ENCODE measurements at places on chromosomes 4 and X.
A peak's percentile ranks its signal among the peaks of the same experiment; 100 is the strongest.

- no peak for DNase-seq
Measured at GRCh38 chr4:169594560-169595195, 17.7 kb downstream of the NEK1 start.

GRCh38 chrX:2627272-2627867 lies 63.7 kb upstream of the CD99 start:
- DNase-seq = no peak

- DNase-seq = peak; percentile 57
Measured at GRCh38 chr4:88672987-88673386, 24.6 kb downstream of the NAP1L5 start.

GRCh38 chrX:118726396-118726795 lies 1.0 kb upstream of the IL13RA1 start:
- DNase-seq = no peak

GRCh38 chrX:14963447-14964236 lies 90.4 kb downstream of the MOSPD2 start:
- no peak for DNase-seq

GRCh38 chr4:123383566-123383965 lies 13.0 kb upstream of the SPRY1 start:
- DNase-seq = no peak

DNA sequence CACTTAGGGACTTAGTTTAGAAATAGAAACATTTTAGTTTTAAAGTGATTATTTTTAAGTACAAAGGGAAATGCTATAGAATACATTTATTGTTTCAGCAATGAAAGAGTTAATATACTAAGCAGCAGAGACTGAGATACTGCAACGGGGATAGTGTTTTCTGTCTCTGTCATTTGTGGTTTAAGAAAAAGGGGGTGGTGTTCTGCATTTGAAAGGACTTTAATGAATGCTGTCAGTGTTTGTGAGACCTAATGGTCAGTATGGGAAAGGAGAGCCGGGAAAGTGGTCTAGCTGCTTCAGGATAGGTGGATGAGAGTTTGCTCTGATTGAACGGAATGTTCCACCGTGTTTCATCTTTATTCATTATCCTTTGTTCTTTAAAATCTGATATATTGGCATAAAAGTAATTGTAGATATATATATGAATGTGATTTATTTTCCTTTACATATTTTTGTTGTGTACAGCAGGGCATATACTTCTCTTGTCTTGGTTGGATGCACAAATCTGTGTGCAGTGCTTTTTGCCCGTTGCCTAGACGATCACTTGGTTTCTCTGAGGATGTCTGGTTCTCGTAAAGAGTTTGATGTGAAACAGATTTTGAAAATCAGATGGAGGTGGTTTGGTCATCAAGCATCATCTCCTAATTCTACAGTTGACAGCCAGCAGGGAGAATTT lies at the start of gene KLHL5:
TSS of gene KLHL5 (plus strand) at position 139 of the 676 bp plus-strand sequence. CDS start at position 560, 421 bp downstream.
- DNase-seq = peak; percentile 53

DNA sequence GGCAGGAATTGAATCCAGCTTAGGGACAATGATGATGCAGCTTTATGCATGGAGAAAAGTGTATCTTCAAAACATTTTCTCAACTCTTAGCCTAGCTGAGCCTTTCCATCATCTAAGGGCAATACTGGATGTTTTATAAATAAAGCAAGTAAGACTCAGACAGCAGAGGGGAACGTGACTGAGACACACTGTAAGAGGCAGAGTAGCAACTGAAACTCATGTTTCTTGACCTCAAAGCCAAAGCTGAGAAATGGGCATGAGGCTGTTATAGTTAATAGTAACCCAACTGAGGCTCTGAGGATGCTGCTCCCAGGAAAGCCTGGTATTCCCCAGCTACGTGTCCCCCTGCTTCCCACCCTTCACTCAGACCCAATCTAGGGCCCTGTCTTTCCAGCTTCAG lies 44.6 kb downstream of the ARHGEF9 start:
- DNase-seq = no peak

GRCh38 chr4:41405464-41406112 lies 132.4 kb upstream of the LIMCH1 start:
- no peak for DNase-seq

DNA sequence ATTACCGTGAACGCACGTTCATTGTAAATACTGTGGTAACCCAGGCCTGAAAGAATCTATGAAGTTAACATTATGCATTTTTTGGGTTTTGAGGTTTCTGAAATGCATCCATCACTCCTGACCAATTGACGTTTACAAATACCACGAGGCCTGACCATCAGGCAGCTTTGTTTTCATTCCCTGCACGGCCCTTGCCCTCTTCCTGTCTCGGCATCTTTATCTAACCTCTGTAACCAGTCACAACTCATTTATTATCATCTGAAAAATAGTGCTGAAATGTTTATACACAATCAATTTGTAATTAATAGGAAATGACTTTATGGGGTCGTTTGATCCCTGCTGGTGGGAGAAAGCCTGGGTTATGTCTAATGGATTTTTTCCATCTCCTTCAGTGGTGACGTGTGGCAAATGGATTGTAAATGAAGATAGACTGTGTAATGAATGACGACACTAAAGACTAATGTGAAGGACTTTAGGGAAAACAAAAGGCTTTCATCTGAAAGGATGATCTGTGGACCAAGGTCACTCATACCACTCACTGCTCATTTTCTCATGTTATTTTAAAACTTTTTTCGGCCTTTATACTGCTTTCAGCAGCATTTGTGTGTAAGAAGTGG lies 102.7 kb upstream of the SORBS2 start:
- DNase-seq = no peak

DNA sequence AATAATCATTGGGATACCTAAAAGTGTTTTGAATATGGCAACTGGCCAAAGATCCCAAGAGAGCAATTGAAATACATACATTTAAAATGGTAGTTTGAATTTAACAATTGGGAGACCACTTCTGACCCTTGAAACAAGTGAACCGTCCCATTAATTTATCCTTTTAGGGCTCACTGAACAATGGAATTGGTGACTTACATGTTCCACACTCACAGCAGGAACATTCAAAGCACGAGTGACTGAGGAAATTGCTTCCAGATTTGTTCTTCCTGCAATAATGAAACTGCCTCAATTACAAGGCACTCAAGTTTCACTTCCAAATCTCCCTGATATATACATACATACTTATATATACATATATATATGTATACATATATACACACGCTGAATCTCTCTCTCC lies 20.6 kb downstream of the SLC39A8 start:
- DNase-seq = no peak

GRCh38 chrX:19593690-19594089 lies 78.4 kb upstream of the MAP3K15 start:
- no peak for DNase-seq

DNA sequence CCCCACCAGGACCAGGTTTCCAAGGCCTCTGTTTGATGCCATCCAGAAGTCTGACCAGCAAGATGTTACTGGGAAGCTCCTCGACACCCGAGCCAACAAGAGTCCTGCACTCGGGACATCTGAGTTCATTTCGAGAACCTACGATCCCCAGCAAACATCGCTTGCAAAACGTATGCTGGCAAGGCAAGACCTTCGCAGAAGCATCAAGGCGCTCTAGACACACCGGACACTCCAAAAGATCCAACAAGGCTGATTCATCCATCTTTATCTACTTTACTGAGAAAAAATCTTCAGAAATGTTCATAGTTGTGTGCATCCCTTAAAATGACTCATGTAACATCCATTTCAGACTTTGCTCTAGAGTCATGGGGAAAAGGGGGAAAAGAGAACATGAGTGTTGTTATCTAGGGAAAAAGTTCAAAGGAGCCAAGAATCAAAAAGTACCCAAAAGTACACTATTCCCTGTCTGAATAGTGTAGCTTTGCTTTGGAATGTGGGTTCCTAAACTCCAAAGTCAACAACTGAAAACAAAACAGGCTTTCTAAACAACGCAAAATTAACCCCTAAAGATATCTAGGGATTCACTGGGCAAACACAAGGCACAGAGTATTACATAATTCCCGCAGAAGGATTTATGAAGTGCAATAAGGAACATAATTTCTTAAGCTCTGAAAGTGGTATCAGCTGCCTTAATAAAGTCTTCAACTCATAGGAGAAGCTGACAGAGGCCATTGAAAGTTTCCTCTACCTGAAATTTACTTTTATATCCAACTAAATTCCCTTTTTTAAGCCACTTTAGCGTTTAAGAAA lies 1.6 kb downstream of the SH3RF1 start:
- DNase-seq = no peak

- no peak for DNase-seq
Measured at GRCh38 chrX:152138388-152138784, at the start of gene MAGEA10. Gene MAGEA10, minus strand, starts transcription at chrX:152138577. Its CDS starts 2,957 bp downstream, at chrX:152135620.

DNA sequence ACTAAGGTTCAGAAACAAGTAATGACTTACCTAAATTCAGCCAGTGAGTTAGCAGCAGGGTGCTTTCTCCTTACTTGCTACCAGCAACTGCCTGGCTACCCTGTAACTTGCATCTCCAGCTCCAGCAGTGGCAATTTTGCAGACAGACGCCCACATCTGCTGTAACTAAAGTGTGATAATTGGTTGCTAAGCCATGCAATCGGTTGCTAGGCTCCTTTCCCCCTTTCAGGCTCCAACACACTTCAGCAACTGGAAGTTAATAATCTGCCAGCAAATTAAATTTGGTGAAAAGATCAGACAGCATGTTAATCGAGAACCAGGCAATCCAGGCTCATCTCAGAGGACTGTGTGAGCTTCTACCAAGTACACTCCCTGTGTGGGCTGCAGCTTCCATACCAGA lies 24.2 kb upstream of the ARHGEF9 start:
- no peak for DNase-seq

DNA sequence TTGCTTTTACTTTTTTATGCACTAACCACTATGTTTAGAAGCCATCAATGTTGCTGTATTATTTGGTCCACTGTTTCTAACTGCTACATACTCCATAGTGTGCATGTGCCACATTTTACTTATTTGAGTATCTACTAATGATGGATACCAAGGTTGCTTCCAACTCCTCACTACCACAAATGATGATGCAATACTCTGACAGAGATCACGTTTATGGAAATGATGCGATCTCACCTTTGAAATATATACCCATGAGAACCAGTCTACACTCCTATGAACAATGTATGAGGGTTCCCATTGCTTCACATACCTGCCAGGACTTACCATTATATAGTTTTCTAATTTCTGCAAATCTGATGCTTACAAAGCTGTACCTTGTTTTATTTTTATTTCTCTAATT lies 44.2 kb downstream of the HUWE1 start:
- no peak for DNase-seq

GRCh38 chr4:137389911-137390520 lies 142.3 kb downstream of the PCDH18 start:
- no peak for DNase-seq

- DNase-seq = no peak
Measured at GRCh38 chr4:121951521-121952110, at the start of gene TRPC3. Gene TRPC3, minus strand, starts transcription at chr4:121952060. Its CDS starts 380 bp downstream, at chr4:121951680.

GRCh38 chrX:147570483-147570882 lies 341.2 kb upstream of the FMR1 start:
- DNase-seq = no peak

GRCh38 chr4:37383579-37384229 lies 139.2 kb downstream of the NWD2 start:
- peak; percentile 15 for DNase-seq

DNA sequence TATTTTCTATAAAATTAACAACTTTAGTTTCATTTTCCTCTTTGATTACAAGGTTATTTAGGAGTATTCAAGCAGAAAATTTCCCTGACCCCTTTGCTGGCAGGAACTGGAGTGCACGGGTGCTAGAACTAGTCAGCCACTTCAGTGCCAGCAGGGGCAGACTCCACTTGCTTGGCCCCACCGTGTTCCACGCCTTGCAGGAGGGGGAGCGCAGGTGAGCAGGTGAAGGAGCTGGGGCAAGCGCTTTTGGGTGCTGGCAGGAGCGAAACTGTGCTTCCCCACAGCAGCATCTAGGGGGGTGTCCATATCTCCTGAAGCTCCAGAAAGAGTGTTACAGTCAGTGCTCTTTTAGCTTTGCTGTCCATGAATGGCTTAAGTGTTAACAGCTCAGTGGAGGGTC lies 45.5 kb downstream of the MID2 start:
- DNase-seq = no peak

GRCh38 chr4:88613417-88613875 lies 21.2 kb downstream of the HERC3 start:
- peak; percentile 59 for DNase-seq

DNA sequence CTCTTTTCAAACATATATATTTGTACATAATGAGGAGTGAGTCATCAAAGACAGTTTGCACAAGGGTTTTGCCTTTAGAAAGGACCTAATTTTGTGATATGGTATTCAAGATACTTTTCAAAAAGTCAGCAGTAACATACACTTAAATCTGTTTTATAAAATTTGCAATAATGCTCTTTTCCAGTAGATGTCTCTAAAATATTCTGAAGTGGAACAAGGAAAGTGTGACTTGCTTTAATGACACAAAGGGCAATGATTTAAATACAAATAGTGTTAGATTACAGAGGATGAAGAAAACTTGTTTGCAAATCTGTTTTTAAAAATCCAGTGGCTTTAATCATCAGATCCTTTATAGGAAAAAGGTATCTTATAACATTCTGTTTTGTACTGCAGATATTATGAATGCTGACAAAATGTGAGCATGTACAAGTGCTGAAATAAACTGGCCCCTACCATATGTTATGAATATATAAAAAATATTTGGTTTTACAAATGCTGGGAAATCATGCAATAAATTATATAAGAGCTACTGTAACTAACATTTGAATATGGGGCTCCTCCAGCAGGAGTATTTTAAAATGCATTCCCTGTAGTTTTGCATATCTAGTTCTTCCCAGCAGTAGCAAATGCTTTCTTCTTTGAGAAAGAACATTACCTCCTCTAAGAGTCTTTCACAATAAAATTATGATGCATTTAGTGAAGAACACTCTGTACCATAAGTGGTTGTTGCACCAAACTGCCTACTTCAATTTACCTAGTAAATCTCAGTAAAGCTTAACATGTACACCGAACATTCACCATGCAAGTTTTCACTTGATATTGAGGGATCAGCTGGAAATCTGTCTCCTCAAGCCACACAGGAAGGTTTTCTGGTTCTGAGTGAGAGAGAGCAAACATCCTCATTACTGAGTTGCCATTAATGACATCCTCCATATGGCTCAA lies 20.2 kb downstream of the MMRN1 start:
- no peak for DNase-seq

- DNase-seq = peak; percentile 60
Measured at GRCh38 chrX:64975491-64975890, 759 bp downstream of the ZC4H2 start.

GRCh38 chr4:133147286-133147821 lies 1.7 kb upstream of the PCDH10 start:
- DNase-seq = no peak

DNA sequence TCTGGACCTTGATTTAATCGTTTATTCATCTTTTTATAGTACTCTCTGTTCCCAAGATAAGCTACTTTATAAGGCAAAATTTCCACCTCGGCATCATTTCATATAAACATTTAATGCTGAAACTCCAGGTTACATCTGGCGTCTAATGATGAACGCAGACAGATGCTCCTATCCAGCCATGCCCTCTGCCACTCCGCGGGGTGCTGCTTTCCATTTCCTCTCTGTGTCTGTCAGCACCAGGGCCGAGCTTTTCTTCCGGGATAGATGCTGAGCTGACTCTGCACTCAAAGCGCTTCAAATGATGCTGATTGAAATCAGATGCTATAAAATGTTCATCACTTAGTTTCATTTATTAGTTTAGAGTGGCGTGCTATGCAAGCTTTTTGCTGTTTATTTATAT lies 80.5 kb upstream of the HELT start:
- DNase-seq = no peak

- no peak for DNase-seq
Measured at GRCh38 chrX:136692271-136692670, 44.3 kb downstream of the CD40LG start.

Data from G401 (cell line).